Effector memory CD4-positive, alpha-beta T cell (primary cell): ENCODE measurements at places on chromosomes 13 and 19.

DNA sequence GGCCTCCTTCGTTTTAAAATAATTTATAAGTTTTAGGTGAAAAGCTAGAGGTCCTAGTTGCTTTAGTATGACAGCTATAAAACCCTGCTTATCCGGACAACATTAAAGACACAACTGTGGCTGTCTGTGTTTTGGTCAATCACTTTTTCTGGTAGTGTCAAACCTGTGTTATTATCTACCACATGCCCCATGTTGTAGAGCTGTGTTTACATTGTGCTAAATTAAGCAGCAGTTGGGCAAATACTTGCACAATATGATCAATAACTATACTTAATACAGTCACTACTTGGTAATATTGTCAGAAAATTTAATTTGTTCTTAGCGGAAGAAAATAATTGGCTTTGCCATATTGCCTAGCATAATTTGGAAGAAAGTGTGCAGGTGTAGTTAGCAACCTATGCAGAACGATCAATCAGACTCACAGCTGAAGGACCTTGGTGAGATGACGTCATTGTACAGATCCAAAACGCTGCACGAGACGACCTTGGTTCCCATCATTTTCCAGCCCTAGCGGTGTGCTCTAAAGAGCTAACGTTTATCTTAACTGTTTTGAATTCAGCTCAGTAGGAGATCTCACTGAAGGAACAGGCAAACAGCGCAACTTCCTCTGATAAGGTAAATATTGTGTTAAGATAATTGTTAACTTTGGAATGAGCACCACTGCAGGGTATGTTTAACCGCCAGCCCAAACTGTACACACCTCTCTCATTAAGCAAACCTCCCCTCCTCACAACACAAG is 476.6 kb downstream of the IRS2 start:
- no peak for DNase-seq

- no peak for DNase-seq
These were observed 6.2 kb downstream of the TLE6 start for GRCh38 chr19:2983351-2984214.

DNA sequence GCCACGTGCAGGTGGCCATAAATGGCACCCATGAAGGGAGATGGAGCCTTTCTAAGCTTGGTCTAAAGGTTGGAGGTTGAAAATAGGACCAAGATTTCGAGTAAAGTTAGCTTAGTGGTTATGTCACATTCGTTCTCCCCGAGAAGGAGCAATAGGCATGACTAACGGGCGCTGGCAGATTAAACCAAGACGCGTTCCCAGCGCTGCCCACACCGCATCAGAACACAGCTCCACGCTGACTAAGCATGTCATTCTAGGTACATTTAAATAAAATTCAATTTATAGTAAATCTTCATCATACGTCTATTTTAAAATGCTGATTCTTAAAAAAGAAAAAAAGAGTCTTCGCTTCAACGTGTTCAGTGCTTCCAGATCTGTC is 95.0 kb upstream of the IRS2 start:
- DNase-seq, result no peak

DNA sequence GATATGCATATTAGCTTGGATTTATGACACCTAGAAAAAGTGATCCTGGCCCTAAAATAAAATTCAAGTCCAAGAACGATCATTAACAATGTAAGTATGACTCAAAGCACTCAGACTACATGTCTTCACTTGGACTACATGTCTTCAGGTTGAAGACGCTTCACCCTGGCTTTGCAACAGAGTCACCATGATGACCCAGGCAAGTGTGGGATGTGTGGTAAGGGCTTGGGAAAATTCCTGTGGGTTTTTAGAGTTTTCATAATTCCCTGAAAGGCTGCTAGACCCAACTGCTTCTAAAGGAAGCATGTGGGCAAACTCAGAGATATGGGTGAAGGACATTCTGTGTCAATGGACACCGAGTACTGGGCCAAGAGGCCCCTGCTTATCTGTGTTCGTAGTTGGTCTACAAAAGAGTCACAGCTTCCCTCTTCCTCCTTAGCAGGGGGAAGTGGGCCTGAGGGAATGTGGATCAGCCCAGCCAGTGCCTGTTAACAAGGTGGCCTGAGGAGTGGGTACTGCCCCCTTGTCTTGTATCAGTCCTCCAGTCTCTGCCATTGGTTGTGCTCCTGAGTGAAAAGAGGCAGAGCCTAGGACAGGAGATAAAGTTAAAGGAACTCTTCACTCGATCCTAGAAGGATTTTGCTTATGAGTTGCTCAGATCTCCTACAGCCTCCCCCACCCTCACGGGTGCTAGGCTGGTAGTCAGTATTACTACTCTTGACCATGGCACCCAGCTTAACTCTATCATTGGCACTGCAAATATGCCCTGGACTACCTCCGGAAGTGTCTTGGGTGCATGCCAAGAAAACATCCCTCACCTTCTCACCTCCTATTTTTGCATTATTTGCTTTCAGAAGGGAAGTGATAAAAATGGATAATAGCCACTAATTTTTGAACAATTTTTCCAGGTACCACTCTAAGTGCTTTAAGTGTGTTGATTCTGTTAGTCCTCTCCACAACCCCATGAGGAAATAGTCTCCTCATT is 406.3 kb downstream of the COG6 start:
- DNase-seq, result no peak

GRCh38 chr13:74111399-74111798 is 22.8 kb downstream of the KLF12 start:
- no peak for DNase-seq

DNA sequence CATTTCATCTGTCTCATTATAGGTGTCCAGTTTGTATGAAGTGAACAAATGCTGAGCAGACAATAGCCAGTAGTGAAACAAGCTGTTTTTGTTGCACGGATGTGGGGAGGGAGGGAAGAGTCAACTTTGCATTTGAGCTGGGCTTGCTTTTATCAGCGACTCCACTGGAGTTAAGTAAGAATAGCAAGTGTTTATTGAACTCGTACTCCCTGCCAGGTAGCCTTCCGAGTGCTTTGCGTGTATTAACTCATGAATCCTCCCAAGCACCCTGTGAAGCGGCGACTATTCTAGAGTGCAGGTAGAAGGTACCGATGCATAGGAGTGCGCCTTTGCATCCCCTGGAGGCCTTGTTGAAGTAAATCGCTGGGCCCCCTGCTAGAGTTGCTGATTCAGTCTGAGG is 4.7 kb upstream of the ZNF444 start:
- no peak for DNase-seq

DNA sequence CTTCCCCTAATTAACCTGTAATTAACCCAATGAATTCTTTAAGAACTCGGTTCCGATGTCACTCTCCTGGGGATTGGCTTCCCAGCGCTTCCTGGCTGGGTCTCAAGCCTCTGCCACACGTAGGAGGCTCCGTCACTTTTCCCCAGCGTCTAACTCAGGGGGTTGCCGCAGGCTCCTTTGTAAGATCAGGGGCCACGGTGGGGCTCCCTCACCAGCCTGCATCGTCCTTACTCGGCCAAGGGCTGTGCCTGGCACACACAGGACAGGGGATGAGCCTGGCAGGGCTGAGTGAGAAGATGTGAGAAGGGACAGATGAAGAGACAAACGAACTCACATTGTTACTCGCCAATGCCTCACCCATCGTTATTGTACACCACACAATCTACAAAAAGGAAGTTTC is 20.9 kb upstream of the ATP11A start:
- no peak for DNase-seq

DNA sequence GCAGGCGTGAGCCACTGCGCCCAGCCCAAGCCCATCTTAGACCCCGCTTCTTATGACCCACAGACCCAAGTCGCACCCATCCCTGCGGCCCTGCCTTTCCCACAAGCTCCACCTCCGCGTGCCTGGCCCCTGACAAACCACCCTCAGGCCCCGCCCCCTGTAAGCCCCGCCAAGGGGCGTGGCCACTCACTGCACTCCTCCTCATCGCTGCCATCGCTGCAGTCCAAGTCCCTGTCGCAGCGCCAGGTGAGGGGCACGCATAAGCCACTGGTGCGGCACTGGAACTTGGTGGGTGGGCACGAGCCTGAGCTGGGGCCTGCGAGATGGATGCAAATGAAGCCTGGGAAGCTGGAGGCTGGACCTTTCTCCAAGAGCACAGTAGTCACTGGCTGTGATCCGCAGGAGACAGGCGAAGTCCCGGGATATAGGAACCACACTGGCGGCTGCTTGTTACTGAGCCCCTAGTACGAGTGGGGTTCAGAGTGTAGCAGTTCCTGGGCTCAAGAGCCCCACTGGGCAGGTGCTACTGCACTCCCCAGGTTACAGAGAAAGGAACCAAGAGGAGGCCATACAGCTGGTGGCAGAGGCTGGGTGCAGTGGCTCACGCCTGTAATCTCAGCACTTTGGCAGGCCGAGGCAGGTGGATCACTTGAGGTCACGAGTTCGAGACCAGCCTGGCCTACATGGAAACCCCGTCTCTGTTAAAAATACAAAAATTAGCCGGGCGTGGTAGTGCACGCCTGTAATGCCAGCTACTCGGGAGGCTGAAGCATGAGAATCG is 3.1 kb downstream of the CD320 start:
- DNase-seq, result no peak

DNA sequence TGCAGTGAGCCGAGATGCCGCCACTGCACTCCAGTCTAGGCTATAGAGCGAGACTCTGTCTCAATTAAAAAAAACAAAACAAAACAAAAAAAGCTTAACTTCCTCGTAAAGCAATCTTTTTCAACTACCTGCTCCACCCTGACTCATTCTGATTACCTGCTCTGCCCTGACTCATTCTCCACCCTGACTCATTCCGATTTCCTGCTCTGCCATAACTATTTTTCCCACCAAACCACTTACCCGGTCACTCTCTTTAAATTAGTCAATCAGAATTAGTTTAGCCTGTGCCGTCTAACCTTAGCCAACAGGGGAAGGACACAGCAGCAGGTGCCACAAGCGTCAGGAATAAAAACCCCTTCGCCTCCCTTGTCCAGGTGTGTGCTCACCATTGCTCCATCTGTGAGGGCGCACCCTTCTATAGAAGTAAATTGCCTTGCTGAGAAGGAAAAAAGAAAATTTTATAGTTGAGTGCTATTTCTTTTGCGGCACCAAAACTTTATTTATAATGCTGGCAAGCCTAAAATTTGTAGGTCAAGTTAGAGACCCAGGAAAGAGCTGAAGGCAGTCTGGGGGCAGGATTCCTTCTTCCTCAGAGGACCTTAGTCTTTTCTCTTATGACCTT is 1.7 kb upstream of the IFT88 start:
- DNase-seq, result no peak

- no peak for DNase-seq
These were observed 10.0 kb downstream of the CFD start for GRCh38 chr19:869245-870177.

DNA sequence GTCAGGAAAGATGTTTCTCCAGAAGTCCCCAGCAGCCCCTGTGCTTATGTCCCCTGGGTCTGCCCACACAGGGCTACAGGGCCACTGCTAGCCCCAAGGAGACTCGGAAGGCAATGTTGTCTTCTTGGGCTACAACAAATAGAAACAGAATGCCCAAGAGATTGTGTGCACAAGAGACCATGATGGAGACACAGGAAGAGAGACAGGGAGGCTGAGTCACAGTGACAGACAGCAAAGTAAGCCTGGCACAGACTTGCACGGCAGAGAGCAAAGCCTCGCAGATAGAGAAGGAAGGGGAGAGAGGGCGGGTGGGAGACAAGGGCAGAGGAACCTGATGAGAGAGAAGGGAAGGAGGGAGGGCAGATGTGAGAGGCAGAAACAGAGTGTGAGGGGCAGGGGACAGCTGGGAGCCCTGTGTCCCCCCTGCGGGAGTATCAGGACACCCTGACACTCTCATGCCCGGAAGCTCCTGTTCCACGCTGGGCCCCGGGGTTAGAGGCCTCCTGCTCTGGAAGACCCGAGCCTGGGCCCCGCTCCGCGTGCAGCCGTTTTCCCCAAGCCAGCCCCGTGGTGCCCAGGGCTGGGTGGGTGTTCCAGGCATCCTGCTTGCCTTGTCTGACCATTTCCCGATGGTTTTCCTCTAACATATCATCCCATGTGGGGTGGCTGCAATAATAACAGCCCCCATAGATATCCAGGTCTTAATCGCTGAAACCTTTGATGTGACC is 2.7 kb upstream of the PLA2G4C start:
- DNase-seq, result no peak

DNA sequence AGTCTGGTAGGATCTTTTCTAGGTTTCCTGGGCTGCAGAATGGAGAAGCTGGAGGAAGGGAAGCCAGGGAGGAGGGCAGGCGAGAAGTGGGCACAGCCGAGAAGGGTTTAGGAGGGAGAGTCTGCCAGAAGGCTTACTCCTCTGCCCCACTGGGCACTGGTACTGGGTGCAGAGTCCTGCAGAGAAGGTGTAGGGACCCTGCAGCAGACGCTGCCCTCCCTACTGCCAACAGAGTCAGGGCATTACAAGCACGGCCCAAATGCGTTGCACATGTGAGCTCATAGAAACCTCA is 726 bp upstream of the PEPD start:
- DNase-seq, result no peak

GRCh38 chr13:80168089-80168850 is 172.7 kb downstream of the SPRY2 start:
- no peak for DNase-seq

DNA sequence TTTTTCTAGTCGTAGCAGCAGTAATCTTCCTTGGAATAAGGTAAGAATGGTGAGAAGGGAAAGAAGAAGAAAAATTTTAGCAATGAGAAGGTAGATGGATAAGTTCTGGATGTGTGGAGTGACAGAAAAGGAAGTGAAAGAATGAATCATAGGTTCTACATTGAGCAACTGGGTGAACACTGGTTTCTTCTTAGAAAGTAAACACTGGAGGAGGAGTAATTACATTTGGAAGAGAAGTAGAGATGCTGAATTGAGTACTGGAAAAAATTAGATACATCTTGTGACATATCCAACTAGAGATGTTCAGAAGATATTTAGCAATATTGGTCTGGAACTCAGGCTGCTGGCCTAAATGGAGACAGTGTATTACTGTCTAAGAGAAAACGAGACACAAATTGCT is 148.5 kb downstream of the GPC5 start:
- DNase-seq, result no peak

DNA sequence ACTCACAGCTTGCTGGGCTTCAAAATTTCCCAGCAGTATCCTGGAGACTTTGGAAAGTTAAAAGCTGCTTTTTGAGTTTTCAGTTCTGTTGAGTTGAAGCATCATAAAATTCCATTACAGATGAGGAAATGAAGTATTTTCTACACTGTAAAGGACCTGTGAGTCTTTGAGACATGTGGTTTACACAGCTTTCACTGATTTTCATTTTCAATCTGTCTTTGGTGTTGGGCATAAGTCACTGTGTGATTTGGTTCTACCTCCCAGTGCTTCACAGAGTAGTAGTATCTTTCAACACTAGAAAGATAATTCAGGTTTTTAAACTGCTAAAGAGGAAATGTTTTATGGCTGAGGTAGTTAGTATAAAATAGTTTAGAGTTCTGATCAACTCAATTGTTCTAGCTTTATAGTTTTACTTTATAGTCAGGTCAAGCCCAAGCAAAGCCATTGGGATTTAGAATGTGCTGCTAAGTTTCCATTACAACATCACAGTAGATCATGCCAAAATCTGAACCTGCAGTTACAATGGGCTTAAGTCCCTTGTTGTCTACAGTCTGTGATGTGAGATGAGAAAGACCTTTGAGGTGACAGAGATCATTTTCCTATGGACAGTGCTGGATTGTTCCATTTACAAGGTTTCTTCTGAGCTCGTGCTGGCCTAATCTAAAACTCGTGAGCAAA is 161.6 kb downstream of the FLT1 start:
- DNase-seq, result no peak
